ENCODE measurements at places on chromosomes 7 and 10.

GRCh38 chr7:112383671-112384417 lies 66.4 kb upstream of the IFRD1 start:
- no peak for DNase-seq

GRCh38 chr10:5529702-5530411 lies 5.1 kb downstream of the CALML3 start:
- DNase-seq: no peak

- DNase-seq: no peak
These were observed 24.2 kb upstream of the CHST3 start for GRCh38 chr10:71939861-71940474.

- DNase-seq: no peak
These were observed 1017.6 kb downstream of the TYW1 start for GRCh38 chr7:68014031-68014736.

- no peak for DNase-seq
These were observed 31.8 kb downstream of the GPRIN2 start for GRCh38 chr10:46524472-46525176.

GRCh38 chr7:22896917-22897316 lies 74.3 kb upstream of the TOMM7 start:
- no peak for DNase-seq

- DNase-seq: no peak
These were observed 66.7 kb downstream of the PFKFB3 start for GRCh38 chr10:6269432-6269831.

- no peak for DNase-seq
These were observed 290.9 kb downstream of the CRPPA start for GRCh38 chr7:16130111-16131110.

DNA sequence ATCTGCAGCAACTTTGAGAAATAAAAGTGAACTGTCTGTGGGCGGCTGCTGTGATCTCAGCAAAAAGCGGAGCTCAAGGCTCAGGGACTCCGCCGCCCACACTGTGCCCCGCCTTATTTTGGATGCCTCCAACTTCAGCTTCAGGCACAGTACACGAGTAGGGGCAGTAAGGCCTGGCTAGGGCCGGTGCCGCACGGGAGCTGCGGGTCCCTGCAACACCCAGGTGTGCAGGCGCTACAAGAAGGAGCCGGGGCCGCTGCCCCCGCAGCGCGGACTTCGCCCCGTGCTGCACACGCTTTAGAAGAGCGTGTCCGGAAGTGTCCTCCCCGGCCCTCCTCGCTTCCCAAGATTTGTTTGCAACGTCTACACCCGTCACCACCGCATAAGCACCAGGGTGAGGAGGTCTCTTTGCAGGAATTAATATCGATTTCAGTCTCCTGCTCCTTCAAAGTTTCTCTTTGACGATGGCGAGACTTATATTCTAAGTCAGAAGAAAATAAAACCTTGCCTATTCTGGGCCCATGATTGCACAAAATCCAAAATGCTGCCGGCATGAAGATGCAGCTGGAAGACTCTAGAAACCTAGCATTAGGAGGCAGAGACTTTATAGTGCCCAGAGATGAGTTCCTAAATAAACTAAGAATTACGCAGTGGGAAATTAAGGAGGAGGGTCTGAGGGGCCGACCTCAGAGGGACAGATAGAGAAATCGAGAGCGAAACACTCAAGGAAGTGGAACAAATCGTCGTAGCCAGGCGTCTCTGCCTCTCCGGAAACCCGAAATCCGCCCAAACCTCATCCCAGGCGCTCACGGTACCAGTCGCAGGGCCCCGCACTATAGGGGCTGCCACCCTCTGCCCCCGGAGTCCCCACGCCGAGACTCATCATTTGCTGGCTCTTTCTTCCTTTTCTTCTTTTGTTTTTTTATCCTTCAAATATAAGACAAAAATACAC lies 6.4 kb downstream of the VAX1 start:
- no peak for DNase-seq

- DNase-seq: no peak
These were observed 117.3 kb upstream of the ZNF438 start for GRCh38 chr10:31148951-31149350.

DNA sequence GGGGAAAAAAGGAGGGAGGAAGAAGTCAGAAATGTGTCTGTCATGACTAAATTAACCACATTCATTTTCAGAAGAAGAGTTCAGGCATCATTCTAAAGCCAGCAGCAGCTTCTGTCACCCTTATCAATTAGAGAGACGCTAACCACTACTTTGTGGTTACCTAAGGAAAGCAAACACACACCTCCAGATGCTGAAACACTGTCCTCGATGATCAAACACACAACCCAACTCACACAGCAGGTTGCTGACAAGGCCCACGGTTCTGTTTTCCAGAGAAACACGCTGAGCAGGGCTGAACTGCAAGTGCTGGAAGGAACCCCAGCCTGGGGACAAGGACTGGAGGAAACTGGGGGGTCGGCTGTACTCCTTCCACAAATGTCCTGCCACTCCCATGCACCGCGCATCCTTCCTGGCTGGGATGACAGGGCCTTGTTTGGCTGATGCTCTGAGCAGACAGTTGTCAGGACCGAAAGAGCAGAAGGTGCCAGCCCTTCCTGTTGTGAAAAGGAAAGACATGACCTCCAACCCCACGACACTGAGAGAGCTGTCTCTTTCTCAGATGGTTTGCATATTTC lies 36.6 kb downstream of the PRKCQ start:
- DNase-seq: peak; percentile 32

GRCh38 chr7:96304573-96304972 lies 17.3 kb downstream of the SLC25A13 start:
- no peak for DNase-seq

GRCh38 chr7:66070222-66070621 lies 5.4 kb upstream of the ASL start:
- no peak for DNase-seq

DNA sequence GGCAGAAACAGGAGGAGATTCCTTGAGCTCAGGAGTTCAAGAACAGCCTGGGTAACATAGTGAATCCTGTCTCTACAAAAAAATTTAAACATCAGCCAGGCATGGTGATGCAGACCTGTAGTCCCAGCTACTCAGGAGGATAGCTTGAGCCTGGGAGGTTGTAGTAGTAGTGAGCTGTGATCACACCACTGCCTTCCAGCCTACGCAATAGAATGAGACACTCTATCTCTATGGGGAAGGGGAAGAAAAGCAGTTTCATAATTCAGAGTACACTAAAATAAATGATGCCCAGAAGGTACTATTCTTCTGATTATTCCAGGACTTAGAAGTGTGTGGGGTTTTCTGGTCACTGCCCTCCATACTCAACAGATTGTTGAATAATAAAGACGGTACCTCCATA lies 177.3 kb downstream of the KMT2E start:
- no peak for DNase-seq

GRCh38 chr10:111076191-111076681 lies 593 bp upstream of the ADRA2A start:
- peak; percentile 23 for DNase-seq

GRCh38 chr10:17872191-17873091 lies 63.3 kb downstream of the MRC1 start:
- DNase-seq: no peak

DNA sequence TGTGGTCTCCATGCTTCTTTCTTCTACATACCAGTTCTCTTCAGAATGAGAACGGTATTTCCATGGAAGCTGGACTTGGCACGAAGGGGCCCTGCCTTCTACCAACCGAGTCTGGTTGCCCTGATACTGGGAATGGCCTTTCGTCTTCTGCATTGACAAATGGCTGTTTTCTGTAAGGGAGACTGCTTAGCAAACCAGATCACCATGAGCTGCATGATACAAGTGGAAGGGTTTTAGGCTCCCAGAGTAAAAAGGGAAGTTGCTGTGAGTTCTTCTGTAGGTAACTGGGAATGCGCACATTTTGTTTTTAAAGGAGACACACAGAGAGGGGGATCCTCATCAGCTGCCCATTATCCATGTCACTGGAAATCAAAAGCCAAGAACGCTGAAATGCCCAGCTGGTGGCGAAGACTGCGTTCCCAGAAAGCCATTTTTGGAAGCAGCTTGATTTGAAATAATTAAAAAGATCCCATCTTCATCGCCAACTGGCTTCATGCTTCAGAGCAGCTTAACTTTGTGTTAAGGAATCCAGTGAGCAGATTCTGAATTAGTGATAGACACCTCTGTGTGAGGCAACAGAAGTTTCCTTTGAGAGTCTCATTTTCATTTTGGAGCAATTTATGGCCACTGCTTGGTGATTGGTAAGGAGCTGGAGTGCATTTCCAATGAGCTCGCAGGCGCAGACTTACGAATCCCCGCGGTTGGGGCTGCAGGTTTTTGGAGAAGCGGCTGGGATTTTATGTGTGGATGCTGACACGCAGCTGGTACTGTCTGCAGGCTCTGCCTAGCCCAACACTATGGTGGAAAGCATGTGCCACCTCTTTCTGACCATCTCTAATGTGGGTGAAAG lies 672.7 kb upstream of the FOXK1 start:
- DNase-seq: no peak

DNA sequence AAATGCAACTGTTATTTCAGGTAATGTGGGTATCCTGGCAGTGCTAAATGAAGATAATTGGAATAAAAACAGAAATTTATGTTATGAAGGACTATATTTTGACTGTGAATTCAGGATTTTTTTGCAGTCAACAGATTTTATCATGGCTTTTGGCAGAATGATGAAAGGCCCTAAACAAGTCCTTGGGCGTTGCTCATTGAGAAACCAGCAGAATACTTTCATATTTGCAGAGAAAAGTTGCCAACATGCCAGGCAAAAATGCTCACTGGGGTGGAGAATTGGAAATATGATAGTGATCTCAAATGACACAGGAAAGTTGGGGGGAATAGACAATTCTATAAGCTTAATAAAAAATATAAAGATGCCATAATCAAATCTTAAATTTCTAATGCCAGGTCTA lies 121.1 kb downstream of the GPR85 start:
- no peak for DNase-seq

DNA sequence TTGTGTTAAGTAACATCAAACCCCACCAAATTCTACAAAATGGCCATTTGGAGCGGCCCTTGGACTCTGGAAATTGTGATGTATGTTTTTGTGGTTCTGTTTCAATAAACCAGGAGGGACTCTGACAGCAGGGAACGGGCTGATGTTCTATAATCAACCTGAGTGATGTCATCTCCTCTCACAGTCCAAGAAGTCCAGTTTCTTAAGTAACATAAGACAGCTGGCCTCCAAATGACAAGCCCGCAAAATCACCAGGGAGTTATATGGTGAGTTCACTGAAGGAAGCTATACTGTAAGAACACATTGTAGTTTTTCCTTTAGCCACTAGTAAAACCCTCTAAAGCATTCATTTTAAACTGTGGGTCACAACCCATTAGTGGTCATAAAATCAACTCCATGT lies 34.0 kb downstream of the GOT1 start:
- DNase-seq: no peak

GRCh38 chr10:108097258-108097657 lies 932.8 kb upstream of the SORCS1 start:
- DNase-seq: no peak

GRCh38 chr10:103276896-103277712 lies at the start of gene INA:
TSS of gene INA (plus strand) at chr10:103277138. CDS start at chr10:103277212, 74 bp downstream.
- DNase-seq: no peak

DNA sequence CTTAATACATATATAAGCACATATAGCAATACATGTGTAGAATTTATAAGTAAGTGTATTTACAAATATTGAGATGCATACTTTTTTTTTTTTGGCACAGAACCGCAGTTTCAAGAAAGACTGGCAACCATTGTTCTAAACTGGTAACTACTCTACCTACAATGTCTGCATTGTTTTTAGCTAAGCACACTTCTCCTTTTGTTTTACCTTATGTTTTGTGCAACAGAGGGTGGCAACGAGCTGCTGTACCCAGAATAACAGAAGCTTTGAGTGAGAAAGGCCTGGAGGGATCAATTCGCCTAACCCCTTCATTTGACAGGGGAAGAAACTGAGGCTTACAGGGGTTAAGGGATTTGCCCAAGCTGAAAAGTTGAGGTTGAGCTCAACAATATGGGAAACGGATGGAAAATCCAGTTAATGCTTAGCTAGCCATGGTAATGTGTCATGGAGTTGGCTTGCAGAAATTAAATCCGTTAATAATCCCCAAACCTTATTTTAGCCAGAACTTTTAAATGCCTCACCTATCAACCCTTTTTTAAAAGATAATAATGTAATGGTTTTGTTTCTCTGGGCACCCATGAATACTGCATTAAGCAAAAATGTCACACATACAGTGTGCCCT lies 25.5 kb downstream of the FZD1 start:
- no peak for DNase-seq

GRCh38 chr10:7559386-7559785 lies 107.4 kb downstream of the ITIH5 start:
- no peak for DNase-seq

GRCh38 chr7:20508109-20508508 lies 107.4 kb upstream of the ABCB5 start:
- no peak for DNase-seq

DNA sequence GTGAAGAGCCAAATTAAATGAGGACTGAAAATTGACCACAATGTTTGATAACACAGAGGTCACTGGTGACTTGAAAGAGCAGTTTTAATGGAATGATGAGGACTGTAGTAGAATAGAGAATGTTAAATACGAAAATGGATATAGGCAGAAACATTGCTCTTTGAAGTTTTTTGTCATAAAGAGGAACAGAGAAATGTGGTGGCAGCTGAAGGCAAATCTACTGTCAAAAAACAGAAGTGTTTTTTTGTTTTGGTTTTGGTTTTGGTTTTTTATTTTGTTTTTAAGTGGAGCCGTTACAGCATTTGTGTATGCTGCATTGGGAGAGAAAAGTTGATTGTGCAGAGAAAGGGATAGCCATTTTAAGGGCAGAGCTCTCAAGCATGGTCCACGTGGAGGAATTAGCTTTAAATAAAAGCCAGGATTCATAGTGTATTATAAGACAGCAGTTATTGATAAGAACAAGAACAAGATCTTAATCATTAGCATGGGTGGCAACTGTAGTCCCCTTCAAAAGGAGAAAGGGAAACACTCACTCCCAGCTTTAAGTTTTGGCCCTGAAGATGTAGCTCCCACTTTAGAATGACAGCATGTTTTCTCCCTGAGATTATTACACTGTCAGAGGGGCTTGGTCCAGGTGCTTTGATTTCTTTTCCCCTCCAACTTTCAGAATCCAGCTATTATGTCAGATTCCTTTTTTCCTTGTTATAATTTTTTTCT lies 156.7 kb upstream of the BET1 start:
- no peak for DNase-seq

GRCh38 chr7:28116041-28116440 lies 64.6 kb downstream of the JAZF1 start:
- no peak for DNase-seq

GRCh38 chr10:123463181-123463580 lies 203.0 kb upstream of the GPR26 start:
- DNase-seq: no peak

Data from T-helper 9 cell (primary cell).